ENCODE measurements at places on chromosomes 1 and 21.

DNA sequence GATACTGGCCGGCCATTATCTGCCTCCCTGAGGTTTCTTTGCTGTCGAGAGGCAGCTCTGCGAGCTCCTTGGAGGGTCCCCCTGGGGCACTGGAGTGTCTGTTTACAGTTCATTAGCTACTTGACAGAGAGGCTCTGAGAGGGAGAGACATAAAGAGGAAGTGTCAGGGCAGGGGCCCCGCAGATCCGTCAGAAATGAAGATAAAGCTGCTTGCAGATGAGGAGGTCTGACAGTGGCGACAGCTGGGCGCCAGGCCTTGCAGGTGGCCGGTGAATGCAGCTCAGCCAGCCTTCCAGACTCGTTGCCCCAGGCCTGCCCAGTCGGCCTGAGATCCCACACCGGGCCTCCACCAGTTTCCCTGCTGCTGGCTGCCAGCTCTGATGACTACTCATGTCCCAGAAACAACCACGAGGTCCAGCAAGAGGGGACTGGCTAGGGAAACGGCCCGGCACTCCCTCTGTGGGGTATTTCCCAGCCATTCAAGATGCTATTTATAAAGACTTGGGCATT is 84.7 kb downstream of the DISP3 start:
- no peak for DNase-seq

GRCh38 chr21:44907966-44908895 is 12.5 kb downstream of the ITGB2 start:
- no peak for DNase-seq

DNA sequence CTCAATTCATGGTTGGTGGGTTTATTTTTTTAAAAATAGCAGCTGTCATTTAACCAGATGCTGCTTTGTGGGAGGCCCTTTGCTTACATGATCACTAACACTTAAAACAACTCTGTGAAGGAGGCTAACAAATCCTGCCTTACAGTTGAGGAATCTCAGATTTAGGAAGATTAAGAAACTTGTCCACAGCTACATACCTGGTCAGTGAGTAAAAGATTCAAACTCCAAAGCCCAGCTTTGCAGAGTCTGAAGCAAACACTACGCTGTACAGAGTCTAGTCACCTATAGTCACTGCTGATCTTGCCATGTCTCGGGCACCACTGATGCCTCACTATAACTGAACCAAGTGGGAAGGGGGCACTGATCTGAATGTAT is 535.4 kb downstream of the SMYD3 start:
- no peak for DNase-seq

DNA sequence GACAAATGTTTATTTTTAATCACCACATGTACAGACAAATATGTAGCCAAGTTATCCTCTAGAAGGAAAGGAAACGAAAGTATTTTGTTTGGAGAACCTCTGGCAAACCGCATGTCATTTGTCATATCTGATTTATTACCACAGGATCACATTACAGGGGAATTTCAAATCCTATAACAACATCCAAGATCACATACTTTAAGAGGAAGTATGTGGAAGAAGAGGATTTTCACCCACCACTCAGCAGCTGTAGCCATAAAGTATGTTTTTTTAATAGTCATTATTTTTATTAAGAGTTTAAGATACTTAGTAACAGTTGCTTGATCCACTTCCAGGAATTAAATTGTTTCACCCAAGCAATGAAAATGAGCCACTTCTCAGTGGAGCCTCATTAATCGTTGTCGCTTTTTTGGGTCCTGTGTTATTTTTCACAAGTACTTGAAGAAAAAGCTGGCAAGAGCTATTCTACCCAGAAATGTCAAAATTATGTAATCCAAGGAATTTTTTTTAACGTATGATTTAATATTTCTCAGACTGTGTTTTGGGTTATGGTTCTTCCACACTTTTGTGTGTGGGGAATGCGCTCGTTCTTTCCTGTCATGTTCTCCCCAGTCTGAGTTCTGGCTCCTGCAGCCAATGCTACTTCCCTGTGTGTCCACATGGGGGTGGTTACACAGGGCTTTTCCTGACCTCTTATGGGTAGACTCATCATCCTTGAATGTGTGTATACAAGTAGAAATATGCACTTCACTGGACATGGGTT is 6.9 kb downstream of the SERTAD4 start:
- no peak for DNase-seq

GRCh38 chr21:46040707-46041106 is 57.2 kb upstream of the COL6A2 start:
- DNase-seq, result no peak

DNA sequence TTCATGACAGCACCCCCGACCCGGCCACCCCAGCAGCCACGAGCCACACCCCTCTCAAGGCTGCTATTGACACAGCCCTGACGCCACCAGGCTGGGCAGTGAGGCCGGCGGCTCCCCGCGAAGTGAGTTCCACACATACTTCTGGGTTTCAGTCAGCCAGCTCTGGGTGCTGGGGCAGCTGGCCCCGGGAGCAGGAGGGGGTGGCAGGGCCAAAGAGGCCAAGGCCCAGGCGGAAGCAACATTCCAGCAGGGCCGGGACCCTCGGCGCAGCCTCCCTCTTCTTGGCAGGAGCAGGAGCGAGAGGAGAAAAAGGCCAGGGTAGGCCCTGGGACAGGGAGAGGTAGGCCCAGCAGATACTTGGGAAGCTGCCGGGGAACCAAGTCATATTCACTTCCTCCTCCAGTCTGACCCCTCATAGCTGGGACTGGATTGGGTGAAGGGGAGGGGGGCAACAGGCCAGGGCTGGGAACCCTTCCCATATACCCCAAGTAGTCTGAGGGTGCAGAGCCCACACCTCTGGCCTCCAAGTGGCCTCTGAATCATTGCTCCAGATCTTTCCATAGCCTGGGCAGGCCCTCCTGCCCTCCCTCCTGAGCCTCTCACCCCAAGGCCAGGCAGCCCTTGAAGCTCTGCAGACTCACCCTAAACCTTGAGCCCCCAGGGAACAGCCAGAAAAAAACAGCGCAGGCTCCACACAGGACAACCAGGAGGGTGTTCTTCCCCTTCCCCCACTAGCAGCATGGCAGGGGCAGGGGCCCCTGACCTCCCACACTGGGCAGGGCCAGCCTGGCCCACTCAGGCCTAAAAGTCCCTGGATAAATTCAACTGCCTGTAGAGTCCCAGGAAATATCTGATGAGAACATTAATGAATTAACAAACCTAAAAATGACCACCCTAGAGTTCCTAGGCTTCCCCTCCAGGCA is 5.7 kb downstream of the HSPG2 start:
- DNase-seq, result no peak

DNA sequence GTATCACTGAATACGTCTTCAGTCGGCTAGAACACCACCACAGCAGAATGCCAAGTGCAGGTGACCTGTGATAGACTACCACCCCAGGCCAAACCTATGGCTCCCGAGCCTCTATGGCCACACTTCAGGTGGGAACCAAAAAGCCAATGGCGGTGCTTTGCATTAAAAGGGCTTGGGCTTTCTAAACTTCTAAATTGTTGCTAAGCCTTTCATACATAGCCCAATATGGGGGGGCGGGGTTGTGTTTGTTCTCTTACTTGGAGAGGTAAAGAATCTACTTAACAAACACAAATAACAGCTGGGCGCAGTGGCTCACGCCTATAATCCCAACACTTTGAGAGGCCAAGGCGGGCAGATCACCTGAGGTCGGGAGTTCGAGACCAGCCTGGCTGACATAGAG is 19.7 kb downstream of the USP48 start:
- DNase-seq, result no peak

DNA sequence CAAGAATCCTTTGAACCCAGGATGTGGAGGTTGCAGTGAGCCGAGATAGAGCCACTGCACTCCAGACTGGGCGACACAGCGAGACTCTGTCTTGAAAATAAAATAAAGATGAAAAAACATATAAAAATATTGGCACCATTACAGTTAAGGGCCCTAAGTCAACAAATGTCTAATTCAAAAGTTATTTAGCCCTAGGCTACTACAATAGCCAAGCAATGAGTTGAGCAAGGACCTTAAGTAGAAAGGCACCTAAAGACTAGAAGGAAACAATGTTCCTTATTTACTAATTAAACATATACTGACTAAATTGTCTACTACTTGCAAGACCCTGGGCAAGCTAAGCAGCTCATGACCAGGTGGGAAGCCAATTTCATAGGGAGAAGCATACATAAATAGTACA is 4.1 kb downstream of the PIK3R3 start:
- DNase-seq, result no peak

GRCh38 chr1:158564608-158565007 is 5.8 kb downstream of the OR6P1 start:
- no peak for DNase-seq

DNA sequence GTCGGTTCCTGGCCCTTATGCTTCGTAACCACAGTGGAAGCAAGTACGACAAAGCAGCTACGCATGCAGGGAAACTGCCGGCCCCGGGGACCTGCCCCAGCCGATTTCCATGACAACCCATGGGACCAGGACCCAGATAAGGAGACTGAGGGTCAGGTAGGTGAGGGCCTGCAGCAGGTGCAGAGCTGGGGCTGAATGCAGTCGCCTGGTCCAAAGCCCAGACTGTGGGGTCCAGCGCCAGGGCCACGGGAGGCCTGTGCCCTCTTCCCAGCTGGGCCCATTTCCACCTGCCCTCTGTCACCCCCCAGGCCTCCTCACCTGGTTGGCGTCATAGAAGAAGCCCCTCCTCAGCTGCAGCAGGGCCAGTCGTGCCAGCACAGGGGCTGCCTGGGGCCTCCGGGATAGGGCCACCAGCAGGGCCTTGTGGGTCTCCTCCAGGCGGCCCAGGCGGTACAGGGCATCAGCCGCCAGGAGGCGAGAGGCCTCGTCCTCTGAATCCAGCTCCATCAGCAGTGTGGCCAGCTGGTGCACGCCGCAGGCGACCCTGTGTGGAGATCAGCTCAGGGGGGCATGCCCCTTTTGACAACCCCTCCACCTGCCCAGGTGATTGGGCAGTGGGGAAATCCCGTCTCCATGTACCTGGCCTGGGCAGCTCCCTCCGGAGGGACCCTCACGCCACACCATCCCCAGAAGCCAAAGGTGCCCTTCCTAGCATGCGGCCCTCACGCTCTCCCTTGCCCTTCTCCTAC is 14.2 kb downstream of the TTC34 start:
- DNase-seq, result no peak

- DNase-seq, result no peak
Measured at GRCh38 chr1:210301615-210302000, 27.1 kb upstream of the HHAT start.

- DNase-seq, result no peak
Measured at GRCh38 chr1:111483876-111484275, 10.1 kb downstream of the C1orf162 start.

GRCh38 chr1:92442351-92442750 is 44.4 kb downstream of the GFI1 start:
- no peak for DNase-seq

DNA sequence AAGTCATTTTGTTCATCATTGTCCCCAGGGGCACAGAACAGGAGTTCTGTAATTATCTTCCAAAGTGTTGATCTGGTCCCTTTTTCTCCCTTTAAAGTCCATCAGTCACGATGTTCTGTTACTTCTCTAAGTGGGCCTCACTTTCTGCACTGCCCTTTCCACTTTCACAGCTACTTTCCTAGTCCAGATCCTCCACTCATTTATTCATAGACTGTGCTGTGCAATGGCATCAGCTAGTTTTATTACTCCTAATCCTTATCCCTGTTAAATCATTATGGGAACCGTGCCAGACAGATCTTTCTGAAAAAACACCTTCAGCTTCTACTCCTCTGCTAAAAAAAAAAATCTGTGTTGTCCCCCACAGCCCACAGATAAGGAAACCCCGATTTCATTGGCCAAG is 64.0 kb upstream of the BCL10 start:
- no peak for DNase-seq

DNA sequence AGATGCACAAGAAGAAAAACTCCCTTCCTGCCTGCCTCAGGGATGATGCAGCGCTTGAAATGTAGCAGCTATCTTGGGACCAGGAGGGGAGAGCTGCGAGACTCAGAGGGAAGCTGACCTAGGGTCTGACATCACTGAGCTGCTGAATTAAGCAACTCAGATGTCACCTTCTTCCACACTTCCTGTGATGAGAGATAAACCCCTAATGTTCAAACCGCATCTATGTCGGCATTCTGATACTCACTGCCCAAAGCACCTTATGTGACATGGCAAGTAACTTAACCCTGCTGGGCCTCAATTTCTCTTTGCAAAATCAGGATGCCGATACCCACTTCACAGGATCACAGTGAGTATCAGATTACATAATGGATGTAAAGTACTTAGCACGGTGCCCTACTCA is 9.1 kb upstream of the AK2 start:
- no peak for DNase-seq

GRCh38 chr1:243230914-243231313 is 24.2 kb downstream of the CEP170 start:
- DNase-seq, result no peak

GRCh38 chr1:209546390-209547085 is 37.0 kb upstream of the CAMK1G start:
- DNase-seq, result no peak

DNA sequence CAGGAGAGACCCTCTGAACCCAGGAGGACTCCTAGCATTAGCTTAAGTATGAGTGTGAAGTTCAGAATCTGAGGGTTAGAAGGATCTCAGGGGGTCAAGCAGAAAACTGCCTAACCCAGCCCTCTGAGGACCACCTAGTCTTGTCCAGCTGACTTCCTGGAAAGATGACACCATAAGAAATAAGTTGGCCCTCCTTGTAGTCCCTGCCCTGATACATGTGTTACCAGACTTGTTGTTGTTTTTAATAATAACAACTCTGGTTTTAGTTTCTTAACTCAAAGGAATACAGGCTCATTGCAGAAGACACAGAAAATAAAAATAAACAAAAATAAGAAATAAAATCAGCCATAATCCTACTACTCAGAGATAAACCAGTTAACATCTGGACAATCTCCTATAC is 21.8 kb upstream of the SARS1 start:
- DNase-seq, result no peak

GRCh38 chr21:44996983-44997936 is 57.4 kb downstream of the SLX9 start:
- no peak for DNase-seq

- DNase-seq, result no peak
Measured at GRCh38 chr21:26140164-26140579, 30.4 kb downstream of the APP start.

DNA sequence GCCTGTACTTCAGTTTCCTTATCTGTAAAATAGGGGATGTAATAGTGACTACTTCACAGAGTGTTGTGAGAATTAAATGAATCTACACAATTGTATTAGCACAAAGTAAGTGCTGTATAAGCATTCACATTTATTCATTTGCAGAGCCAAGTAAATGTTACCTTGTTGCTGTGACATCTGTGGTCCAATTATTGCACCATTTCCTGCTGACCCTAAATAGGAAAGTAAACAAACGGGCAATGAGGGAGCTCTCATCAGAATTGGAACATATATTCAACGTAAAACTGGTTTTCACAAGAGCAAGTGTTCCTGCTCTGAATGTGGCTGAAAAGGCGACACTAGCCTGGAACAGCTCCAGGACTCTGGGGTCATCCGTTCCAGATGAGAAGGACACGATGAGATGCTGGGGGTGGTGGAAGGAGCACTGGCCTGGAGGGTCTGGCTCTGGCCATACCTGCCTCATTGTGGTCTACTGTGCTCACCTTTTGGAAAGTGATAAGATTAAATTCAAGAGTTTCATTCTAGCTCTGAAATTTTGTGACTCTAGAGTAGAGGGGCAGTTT is 34.5 kb downstream of the PROX1 start:
- no peak for DNase-seq

- no peak for DNase-seq
Measured at GRCh38 chr1:41754540-41754939, 164.2 kb downstream of the HIVEP3 start.

- DNase-seq, result no peak
Measured at GRCh38 chr1:113103048-113103447, 30.1 kb downstream of the LRIG2 start.

- DNase-seq, result no peak
Measured at GRCh38 chr1:150429805-150430204, 57.4 kb upstream of the TARS2 start.
